ENCODE measurements at places on chromosomes 12 and 14. TPM values are rescaled to one million over a fixed set of nuclear protein-coding genes. Genes with fewer than 3 reads are reported as not detected.

The RARG gene
- total RNA-seq: 51.4 TPM

The SDR9C7 gene
- not detected for total RNA-seq

The CLEC2A gene
- not detected for total RNA-seq

DNA sequence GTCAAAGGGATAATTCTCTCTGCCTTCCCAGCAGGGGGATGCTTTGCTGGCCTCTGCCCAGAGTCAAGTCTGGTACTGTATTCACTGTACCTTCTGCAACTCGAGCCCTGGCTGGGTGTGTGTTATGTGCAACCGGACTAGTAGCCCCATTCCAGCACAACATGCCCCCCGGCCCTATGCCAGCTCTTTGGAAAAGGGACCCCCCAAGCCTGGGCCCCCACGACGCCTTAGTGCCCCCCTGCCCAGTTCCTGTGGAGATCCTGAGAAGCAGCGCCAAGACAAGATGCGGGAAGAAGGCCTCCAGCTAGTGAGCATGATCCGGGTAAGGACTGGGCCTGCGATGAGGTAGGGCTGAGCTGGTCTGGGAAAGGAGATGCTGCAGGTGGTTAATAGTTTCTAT is 3.3 kb downstream of the RNF31 start:
- no peak for DNase-seq

- no peak for DNase-seq
These were observed 36.8 kb upstream of the E2F7 start for GRCh38 chr12:77102123-77102522.

The RBP5 gene
- 0.26 TPM for total RNA-seq

- no peak for DNase-seq
These were observed 426.5 kb downstream of the MED13L start for GRCh38 chr12:115850957-115851356.

DNA sequence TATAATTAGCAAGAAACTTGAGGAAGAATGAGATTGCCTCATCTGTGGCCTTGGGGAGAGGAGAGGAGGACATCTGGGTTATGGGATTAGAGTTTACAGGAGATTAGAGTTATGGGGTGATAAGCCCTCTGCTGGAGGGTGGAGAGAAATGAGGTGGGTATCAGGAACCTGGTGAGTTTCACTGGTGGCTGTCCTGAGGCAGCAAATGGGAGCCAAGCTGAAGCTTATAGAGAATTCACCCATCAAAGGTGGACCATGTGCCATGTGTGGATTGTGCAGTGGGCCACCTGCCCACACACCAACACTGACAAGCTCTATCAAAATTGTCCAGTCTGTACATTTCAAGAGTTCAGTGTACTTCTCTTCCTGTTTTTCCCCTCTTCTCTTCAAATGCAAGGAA is 135.3 kb downstream of the AEBP2 start:
- DNase-seq: no peak

DNA sequence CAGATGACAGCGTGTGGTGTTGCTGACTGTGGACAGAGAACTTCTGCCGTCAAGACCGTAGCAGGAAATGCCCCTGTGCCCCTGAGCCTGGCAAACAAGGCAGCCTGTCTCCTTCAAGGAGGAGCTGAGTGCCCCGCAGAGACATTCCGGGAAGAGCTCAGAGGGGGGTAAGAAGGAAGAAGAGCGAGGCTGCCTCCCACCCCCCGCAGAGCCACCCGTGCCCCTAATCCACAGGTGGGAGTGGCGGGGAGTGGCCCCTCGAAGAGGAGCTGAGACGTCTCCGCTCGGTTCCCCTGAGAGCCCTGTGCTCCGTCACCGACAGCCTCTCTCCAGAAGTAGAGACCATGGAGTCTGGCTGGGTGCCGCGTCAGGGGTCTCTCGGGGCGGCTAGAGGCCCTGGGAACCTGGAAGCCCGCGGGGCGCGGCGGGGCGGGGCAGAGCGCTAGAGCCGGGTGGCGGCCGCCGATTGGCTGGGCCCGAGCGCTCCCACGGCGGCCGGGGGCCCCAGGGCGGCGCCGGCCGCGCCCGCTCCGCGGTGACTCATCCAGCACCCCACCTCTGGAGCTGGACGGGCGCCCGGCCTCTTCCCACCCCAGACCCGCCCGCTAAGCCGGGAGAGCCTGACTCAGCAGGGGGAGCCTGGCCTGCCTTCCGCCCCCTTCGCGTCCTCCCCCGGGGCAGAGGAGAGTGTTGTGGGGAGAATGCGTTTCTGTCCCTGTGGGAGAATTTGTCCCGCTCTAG is 25.2 kb upstream of the KRT78 start:
- DNase-seq: peak; percentile 88

The P3H3 gene
- 72.4 TPM for total RNA-seq

The CSAD gene
- total RNA-seq: 10.1 TPM

GRCh38 chr14:89540009-89540829 is 123.2 kb upstream of the FOXN3 start:
- peak; percentile 23 for DNase-seq

The SMCO2 gene
- total RNA-seq: 0.26 TPM

The GDF11 gene
- total RNA-seq: 4.3 TPM

The TOX4 gene
- total RNA-seq: 30.6 TPM

GRCh38 chr14:38941488-38941887 is 161.5 kb downstream of the SEC23A start:
- no peak for DNase-seq

DNA sequence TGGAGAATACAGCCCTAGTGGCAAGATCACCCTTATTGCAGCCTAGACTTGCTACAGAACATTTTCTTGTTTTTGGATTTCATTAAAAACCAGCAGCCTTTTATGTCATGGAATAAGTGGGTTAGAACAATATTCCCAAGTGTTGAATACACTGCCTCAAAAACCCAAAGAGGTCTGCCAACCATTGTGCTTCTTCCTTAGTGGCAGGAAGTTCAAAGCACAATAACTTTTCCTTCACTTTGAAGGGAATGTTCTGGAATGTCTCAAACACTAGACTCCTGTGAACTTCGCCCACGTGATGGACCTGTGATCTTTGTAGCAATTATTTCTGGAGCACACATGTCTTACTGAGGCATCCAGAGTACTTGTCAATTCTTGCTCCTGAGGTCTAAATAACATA is 8.5 kb downstream of the SLC17A8 start:
- no peak for DNase-seq

The TNFRSF1A gene
- 157 TPM for total RNA-seq

DNA sequence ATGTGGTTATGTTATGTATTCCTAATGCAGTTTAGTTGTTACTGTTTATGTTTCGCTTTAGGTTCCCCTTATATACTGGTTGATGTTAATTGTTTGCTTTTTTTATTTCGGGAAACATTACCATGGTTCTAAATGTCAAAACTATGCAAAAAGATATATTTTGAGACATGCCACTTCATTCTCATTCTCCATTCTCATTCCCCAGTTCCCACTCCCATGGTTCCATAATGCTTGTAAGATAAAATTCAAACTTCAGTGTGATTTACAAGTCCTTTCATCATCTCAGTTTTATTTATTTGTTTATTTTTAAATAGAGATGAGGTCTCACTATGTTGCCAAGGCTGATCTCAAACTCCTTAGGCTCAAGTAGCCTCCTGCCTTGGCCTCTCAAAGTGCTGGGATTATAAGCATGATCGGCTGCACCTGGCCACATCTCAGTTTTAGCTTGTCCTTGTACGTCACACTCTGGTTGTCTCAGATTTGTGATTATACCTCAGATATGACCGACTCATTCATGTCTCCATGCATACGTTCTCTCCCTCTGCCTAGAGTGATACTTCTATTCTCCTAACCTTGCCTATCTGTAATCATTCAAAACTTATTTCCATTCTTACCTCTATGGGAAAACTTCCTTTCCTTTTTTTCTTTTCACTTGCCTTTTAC is 407.8 kb upstream of the RGS6 start:
- no peak for DNase-seq

- no peak for DNase-seq
These were observed 122.0 kb upstream of the FRMD6 start for GRCh38 chr14:51529736-51530135.

The KRT74 gene
- not detected for total RNA-seq

GRCh38 chr12:101703487-101703886 is 6.0 kb downstream of the CHPT1 start:
- DNase-seq: no peak

DNA sequence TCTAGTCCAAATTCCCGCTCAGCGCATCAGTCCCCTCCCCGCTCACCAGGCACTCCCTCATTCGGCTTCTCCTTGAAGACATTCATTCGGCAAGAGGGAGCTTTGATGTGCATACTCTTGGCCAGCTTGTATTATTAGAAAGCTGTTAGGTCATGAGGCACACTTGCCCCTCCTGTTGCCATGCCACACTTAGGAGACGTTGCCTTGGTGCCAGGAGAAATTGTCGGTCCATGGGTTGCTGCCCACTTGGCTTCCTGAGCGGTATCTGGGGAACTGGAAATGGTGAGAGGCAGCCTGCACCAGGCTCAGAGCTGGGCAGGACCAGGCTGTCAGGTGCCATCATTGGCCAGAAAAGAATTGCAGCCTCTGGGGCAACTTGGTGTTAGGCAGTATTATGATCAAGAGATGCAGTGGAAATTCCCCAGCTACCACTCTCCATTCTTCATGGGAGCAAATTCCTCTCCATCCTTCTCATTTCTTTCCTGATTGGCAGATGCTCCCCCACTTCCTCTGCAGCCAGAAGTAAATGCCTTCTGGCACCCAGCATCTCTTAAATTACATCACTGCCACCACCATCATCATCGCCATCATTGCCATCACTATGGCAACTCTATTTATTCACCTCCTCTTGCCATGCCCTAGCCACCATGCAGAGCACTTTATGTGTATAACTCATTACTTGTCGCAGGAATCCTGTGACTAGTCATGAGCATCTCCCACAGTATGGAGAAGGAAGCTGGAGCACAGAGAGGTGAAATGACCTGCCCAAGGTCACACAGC is 12.4 kb downstream of the CABP1 start:
- no peak for DNase-seq

The SOAT2 gene
- total RNA-seq: not detected

The NINJ2 gene
- 1.3 TPM for total RNA-seq

The RND1 gene
- under 0.01 TPM for total RNA-seq

DNA sequence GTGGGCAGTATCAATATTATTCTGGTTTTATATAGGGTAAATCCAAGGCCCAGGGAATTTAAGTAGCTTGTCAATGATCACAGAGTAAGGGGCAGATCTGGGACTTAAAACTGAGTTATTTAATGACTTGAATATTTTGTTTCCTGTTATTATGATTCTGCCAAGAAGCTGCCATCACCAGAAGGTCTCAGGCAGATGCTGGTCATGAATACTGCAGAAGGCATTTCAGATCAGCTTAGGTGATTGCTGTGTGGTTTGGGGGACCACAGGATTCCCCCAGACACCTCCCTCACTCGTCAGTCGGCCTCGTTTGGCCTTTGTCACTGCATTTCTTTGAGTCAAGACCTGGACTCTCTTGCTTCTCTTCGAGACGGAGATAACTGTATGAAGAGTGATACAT is 47.7 kb upstream of the EVL start:
- peak; percentile 89 for DNase-seq

- peak; percentile 31 for DNase-seq
These were observed 148.9 kb downstream of the CHST11 start for GRCh38 chr12:104605685-104606084.

DNA sequence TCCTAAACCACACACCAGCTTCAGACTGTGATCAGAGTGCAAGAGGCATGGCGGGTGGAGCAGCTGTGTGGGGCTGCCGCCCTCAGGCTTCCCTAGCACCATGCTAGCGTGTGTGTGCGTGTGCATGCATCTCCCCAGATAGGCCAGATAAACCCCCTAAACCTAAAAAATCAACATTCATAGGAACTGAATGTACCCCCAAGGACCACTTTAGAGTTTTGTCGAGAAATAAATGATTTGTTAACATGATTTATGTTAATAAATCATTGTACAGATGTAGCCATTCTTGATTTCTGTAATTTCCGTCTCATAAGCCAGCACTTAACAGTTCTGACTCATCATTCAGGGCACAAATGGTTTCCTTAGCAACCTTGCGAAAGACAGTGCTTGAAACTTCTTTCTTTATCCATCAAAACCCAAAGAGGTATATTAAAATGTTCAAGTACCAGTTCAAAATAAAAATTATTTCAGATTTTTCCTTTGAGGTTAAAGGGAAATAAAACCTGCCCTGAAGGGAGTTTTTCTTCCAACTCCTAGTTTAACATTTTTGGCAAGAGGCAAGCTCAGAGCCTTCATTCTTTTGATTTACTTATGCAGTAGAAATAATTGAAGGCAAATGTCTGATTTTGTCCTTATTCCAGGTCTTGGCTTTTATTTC is 206.2 kb upstream of the RGS6 start:
- DNase-seq: peak; percentile 83

DNA sequence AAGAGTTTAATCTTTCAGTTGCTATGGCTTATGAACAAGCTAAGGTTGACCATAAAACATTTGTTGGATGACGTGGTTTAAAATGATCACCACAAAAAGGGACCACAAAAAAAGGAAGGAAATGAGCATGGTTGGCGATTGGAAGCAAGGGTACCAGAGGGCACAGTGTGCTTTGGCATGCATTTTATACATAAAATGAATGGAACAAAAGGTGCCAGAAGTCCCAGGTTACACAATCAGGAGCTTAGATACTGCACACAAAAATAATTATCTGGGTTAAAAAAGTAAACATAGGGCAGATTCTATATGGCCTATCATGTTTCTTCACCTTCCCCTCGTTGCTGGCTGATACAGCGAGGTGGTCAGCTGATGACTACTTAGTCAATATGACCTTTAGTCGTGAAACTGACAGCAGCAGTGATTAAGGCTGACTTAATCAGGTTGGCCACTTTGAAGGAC is 50.7 kb downstream of the ZC3H14 start:
- peak; percentile 34 for DNase-seq

The LMNTD1 gene
- not detected for total RNA-seq

- DNase-seq: no peak
These were observed 11.6 kb downstream of the SETD3 start for GRCh38 chr14:99468836-99469592.

GRCh38 chr14:81169711-81170103 is 51.1 kb downstream of the GTF2A1 start:
- no peak for DNase-seq

The PSMC6 gene
- 85.0 TPM for total RNA-seq

GRCh38 chr14:92783813-92784431 is 10.2 kb upstream of the GOLGA5 start:
- DNase-seq: peak; percentile 82

- no peak for DNase-seq
These were observed 315.5 kb downstream of the RMST start for GRCh38 chr12:97778111-97778510.

GRCh38 chr12:83408146-83408545 is 721.4 kb downstream of the TMTC2 start:
- DNase-seq: no peak

The DDHD1 gene
- 30.6 TPM for total RNA-seq

- no peak for DNase-seq
These were observed 14.8 kb upstream of the LRTM2 start for GRCh38 chr12:1805441-1806081.

GRCh38 chr12:41202051-41202450 is 13.9 kb downstream of the PDZRN4 start:
- DNase-seq: no peak

DNA sequence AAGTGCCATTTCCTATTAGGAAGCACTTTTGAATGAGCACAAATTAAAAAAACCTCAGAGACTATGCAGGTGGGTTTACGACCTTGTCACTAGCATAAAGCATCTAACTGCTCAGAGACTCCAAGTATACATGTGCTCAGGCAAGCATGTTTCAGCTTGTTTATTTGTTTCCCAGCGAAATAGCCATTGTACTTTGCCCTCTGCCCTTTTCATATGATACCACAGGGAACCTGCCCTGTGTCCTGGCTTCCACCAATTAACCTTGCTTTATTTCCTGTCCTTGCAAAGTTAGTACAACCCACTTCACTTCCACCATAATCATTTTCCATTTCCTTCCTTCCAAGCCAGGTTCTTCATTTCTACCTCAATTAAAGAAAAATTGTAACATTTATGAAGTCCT is 194.9 kb downstream of the DUSP6 start:
- no peak for DNase-seq
